ENCODE measurements at places on chromosomes 13 and 19.

DNA sequence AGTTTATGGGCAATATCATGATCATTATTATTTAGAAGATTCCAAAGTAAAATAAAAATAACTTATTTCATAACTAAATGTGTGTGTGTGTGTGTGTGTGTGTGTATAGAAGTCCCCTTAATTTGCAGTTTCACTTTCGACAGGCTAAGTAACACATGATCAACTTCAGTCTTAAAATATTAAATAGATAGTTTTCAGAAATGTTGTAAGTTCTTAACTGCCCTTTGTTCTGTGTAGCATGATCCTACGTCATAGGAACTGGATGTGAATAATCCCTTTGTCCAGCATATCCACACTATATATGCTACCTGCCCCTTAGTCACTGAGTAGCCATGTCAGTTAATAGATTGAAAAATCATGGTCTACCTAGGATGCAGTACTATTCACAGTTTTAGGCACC, 1863.5 kb upstream of the PCDH20 start:
- no peak for DNase-seq

DNA sequence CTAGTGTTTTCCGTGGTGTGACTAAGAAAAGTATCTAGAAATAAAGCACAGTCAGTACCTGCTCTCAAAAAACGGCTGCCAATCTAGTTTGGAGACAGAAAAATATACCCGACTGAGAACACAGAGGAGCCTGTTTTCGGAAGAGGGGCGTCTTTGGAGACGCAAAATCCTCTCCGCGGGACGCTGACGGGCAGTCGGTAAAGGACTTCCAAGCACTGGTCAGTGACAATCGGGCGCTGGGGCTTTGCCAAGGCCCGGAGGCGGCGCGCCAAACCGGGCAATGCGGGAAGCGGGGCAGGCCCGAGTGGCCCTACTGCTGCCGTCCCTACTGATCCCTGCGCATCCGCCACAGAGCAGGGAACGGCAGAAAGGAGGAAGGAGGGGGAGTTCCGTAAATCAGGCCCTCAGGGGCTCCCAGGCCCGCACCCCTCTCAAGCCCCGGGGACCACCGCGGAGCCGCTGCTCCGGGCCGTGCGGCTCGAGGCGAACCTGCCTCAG, 588 bp upstream of the DPY19L3 start:
- peak; percentile 7 for DNase-seq

- DNase-seq, result no peak
These were observed 22.2 kb downstream of the ZNF175 start for GRCh38 chr19:51593138-51593890.

DNA sequence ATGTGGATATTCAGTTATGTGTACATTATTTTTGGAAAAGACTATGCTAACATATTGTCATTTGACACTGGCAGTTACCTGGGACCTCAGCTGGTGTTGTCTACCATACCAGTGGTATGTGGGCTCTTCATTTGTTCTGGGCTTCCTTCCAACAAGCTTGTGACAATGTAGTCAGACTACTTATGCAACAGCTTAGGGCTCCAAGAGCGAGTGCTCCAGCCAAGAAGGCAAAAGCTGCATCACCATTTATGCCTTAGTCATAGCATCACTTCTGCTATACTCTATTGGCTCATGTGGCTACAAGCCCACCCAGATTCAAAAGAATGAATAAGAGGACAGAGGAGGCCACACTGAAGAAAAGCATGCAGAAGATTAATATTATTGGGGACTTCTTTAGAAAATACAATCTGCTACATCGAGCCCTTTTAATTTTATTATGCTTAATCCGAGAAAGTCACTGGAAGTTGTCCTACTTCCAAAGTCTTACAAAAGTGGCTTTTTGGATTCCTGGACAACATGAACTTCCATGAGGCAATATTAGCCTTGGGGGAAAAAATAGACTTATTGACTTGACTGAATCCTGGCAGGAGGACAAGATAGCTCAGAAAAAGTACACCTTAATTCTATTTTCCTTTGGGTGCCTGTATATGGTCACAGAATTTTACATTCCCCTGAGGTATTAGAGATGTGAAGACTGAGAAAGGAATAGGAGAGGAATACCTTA, 529.4 kb upstream of the HTR2A start:
- DNase-seq, result no peak

DNA sequence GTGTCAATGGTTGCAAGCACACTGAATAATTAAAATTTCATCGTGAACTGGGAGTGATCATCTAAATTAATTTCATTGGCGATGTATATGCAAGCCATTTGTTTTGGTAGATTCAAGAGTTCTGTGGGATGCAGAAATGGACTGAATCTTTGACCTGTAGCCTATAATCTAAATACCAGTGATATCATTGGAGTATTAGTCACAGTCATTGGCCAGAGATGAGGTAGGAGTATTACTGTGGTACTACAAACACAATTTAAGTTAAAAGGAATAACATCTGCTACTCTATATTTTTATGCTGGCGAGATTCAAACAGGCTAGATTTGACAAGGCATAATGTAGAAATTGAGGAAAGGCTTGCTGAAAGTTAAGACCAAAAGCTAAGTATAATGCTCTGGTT, 14.0 kb downstream of the FRY start:
- no peak for DNase-seq

- no peak for DNase-seq
These were observed 55.3 kb downstream of the SUCLA2 start for GRCh38 chr13:47945738-47946137.

All from stimulated activated CD4-positive, alpha-beta T cell treated with anti-CD3 and anti-CD28 coated beads, Interleukin-15, amount 100 ng/mL, for 1 hour (primary cell).